Stimulated activated CD8-positive, alpha-beta memory T cell treated with anti-CD3 and anti-CD28 coated beads, Interleukin-4, amount 100 ng/mL, for 4 hours (primary cell): ENCODE measurements at places on chromosomes 11 and 22.

GRCh38 chr22:26443901-26444690, 15.0 kb downstream of the ASPHD2 start:
- DNase-seq = no peak

- DNase-seq = no peak
Measured at GRCh38 chr11:113179181-113179704, 135.1 kb upstream of the TTC12 start.

DNA sequence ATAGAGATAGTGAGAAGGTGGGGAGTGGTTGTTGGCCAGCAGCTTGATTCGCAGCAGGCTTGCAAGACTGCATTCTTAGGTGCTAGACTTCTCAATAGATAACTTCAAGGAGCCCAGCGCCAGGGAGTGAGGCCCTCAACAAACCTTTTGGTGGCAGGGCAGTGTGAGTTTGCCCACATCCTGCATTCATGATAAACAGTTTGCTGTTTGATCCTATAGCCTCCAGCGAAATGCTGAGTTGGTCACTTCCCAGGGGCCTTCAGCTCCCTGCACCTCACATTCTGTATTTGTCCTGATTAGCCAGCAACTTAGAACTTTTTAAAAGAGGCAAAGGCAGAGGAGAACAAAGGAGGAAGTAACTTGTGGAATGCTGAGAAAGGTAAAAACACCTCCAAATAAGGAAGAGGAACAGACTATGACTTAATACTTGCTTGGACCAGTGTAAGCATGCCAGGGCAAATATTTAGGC, 25.1 kb downstream of the OR10A6 start:
- DNase-seq = no peak

DNA sequence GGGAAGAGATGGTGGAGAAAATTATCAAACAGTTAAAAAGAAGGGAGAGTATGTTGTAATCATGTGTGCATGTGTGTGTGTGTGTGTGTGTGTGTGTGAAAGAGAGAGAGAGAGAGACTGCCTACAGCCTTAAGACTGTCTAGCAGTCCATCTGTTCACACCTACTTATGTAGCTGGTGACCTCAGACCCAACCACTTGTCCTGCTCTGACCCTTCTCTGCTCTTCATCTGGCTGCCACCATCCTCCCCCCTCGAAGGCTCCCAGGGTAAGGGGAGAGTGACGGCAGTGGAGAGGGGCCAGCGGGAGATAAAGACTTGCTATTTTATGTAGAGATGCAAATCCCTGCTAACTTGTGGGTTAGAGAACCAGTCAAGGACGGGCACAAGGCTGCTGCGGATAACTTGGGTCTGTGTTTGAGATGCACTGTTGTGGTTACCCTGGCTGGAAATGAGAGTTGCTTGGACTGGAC, 24.9 kb upstream of the GRAMD1B start:
- DNase-seq = no peak

GRCh38 chr11:93330446-93330984, at the start of gene DEUP1:
Gene DEUP1, plus strand, starts transcription at chr11:93330742. Its CDS starts 1,518 bp downstream, at chr11:93332260.
- DNase-seq = no peak

DNA sequence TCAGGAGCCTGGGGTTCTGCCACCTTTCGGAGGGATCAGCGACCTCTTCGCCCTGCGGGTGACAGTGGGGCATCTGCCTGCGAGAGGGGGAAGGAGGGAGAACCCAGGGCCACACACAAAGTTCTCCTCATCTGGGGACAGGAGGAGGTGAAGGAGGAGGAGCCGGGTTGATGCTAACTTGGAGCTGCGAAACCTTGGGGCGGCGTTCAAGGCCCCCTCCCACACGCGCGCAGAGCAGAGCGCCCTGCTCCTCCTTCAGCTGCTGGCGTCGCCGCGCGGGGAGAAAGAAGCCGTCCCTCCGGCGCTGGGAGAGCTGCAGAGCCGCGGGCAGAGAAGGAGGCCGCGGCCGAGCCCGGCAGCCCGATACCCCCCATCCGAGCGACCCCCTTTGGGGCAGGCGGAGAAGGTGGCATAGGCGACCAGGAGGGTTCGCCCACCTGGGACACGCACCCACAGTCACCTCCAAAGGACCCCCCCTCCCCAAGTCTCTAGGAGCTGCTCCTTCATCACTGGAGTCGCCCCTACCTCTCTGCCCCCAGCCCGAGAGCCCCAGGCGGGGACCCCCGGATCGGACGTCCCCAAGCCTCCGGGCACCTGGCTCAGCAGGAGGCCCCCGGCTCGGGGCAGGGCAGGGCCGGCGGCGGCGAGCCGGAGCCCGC, at the start of gene RASD2:
RASD2 (plus strand) TSS at position 237 of the 659 bp plus-strand sequence. CDS start 5,979 bp downstream, outside the sequence.
- no peak for DNase-seq

- DNase-seq = no peak
Measured at GRCh38 chr22:19680287-19680881, 33.9 kb upstream of the SEPTIN5 start.

- no peak for DNase-seq
Measured at GRCh38 chr22:44187652-44188230, 7.0 kb downstream of the PARVG start.

GRCh38 chr22:37267135-37267587, 15.1 kb upstream of the CYTH4 start:
- DNase-seq = peak; percentile 39

GRCh38 chr11:119673759-119674336, 55.2 kb downstream of the NECTIN1 start:
- DNase-seq = no peak

DNA sequence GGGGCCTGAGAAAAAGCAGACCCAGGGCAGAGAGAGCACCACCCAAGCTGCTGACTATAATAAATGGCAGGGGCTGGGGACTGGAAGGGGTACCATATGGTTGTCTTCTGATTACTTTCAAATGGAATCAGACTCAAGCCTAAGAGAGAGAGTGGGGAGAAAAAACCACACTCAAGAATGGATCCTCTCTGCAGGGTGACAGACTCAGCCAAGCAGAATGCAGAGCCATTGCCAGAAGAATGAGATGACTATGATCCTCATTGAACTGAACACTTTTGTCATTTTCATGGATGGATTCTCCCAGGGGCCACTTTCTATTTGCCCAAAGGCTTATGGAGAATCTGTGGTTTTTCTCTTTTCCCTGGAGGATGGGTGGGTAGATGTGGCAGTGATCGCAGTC, 8.7 kb downstream of the UBASH3B start:
- no peak for DNase-seq

GRCh38 chr11:26801601-26802000, 79.7 kb upstream of the SLC5A12 start:
- DNase-seq = no peak

GRCh38 chr11:12235553-12235946, 125.2 kb downstream of the MICAL2 start:
- DNase-seq = no peak

GRCh38 chr22:28505416-28506149, 174.1 kb downstream of the TTC28 start:
- no peak for DNase-seq

DNA sequence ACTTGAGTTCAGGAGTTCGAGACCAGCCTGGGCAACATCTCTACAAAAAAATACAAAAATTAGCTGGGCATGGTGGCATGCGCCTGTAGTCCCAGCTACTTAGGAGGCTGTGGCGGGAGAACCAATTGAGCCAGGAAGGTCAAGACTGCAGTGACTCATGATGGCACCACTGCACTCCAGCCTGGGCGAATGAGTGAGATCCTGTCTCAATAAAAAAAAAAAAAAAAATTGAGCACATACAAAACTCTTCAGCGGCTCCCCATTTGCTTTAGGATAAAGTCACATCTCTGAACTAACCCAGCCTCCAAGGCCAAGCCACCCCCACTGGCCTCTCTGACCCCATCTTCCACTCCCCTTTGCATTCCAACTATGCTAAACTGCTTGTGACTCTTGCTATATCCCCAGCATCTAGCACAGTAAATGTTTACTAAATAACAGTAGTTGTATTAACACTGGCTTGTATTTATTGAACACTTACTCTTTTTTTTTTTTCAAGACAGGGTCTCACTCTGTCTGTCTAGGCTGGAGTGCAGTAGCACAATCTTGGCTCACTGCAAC, 28.9 kb downstream of the CREB3L1 start:
- DNase-seq = no peak

DNA sequence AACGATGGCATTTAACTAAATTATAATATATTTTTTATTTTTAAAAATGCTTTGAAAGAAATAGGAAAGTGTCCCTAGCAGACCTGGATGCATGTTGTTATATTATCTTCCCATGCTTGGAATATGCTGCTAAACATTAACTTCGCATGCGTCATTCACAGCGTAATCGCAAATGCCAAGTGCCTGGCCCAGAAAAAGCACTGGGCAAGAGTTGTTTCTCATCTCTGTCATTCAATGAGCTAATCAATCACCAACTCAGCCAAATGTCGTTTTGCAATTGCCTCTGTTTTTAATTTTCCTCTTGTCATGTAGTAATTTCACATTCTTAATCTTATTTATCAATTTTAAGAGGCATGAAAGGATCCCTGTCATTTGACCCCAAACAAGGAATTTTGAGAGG, 1421.9 kb downstream of the BRD1 start:
- DNase-seq = no peak

GRCh38 chr11:116969694-116970093, 128.5 kb downstream of the SIK3 start:
- DNase-seq = no peak

GRCh38 chr22:40818747-40819598, at the start of gene SLC25A17:
Gene SLC25A17, minus strand, starts transcription at chr22:40819346. Its CDS starts 98 bp downstream, at chr22:40819248.
- DNase-seq = peak; percentile 73

DNA sequence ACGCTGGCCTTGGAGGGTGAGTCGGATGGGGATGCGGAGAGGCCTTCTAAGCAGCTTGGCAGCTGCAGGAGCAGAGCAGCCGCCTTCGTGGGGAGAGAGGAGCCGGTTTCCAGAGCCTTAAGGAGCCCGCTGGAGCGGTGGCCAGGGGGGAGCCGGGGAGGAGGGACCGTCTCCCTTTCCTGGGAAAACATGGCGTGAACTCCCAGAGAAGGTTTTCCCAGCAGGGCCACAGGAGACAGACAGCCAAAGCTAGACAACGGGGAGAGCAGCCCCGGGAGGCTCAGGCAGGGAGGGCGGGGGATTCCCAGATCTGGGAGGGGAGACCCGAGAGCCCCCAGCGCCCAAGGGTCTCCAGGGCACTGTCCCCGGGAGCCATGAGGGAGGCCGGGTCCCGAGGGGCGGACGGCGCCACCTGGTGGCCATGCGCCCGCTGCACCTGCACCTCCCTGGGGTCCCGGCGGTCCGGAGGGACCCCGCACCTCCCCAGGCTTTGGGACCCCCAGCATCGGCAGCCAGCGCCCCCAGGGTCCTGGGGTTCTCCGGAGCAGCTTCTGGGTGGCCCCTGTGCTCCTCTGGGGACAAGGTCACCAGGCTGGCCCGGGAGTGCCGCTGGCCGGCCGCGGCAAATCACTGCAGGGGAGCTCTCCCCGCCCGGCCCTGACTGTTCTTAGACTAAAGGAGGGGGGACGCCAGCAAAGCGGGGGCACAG, 2.4 kb upstream of the SYT8 start:
- DNase-seq = no peak

- DNase-seq = no peak
Measured at GRCh38 chr11:71563406-71563805, 2.0 kb upstream of the KRTAP5-10 start.
